Fibroblast of skin of left biceps (primary cell): ENCODE measurements at places on chromosomes 2 and 18.
A peak's percentile ranks its signal among the peaks of the same experiment; 100 is the strongest.

GRCh38 chr2:234674781-234675201, 177.9 kb upstream of the ARL4C start:
- no peak for DNase-seq

GRCh38 chr2:189178054-189178453, 1.5 kb downstream of the COL5A2 start:
- no peak for DNase-seq

DNA sequence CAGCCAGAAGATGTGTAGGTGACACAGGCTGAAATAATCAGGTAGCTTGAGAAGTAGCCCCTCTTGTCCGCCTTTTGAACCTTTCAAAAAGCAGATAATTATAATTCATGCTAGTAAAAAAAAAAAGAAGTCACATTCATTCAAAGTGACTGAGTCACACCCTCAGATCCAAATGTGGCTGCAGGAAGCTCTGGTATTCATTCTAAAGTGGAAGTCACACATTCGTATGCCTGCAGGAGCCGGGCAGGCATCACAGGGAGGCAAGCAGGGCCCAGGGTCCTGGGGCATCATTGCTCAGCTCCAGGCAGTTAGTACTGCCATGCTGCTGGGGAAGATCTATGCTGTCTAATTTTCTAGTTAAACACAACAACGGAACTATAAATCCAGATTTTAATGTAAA, 21.7 kb upstream of the RAB11FIP5 start:
- DNase-seq = no peak

DNA sequence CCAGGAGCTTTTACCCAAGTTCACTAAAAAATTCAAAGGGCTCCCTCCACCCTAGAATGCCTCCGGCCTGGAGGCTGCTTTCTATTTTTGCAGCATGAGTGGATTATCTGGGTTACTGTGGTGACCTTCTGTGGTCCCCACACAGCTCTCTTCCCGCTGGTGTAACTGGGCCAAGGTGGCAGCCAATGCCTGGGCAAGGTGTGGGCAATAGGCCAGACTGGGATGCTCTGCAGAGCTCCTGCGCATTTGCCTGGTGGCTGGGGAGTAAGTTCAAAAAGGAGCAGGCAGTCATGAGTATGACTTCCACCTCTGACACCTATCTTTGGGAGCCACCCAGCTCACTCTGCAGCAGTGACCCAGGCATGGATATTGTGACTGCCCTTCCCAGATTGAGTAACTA, 130.5 kb upstream of the SPRED2 start:
- DNase-seq = no peak

DNA sequence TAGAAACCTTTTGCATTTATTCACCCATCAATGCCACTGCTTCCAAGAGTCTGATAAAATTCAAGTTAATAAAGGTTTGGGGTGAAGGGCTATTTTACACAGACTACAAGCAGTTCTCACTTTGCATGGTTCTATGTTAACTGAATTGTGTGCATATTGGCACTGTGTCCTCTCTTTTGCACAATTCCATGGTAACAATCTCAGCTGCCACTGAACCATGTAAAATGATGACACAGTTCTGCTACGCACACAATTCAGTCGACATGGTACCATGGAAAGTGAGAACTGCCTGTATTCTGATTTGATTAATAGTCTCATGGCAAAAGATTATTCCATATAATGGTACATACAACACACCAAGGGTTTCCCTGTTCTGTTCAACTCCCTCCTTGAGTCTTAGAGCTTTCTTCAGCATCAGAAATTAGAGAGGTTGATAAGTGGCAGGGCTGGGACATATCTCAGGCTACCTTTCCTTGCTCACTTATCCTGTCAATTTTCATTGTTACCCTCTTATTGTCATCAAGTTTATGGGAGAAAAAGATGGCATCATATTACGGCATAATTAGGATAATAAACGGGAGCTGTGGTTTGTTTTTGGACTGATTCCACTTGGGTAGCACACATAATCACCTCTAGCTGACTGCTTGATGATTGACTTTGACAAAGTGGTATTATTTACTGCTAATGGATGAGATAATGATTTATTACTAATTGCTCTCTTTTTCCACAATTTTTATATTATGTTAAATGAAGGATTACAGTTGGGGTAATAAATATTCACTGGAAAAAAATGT, 139.3 kb upstream of the CREB1 start:
- no peak for DNase-seq

- no peak for DNase-seq
Measured at GRCh38 chr2:142075826-142076225, 55.0 kb downstream of the LRP1B start.

DNA sequence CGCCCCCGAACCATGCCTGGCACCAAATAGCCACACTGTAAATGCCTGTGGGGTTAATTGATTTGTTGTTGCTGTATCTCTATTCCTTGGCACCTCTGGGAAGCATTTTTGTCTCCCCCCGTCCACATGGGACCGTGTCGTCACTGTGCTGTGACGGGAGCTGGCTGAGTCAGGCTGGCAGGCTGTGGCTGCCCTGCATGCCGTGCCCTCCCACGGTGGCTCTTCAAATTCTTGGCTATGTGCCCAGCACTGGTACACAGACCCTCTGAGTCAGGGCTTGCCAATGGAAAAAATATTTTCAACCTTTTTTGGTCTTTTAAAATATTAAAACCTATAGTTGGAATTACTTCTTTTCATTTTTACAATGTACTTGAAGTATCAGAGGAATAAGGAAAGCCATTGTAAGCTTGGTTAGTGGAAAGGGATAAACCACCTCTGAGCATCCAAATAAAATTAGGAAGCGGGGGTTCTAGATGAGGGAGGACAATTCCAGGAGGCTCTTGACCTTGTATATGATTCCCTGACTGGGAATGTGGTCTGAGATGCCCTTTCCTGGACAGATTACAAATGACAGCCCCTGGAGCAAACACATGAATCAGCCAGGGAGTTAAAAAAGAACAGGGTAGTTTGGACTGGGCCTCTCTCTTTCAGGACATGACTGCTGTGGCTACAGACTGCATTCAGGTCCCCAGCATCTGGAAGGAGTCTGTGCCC, 59.4 kb downstream of the DGKD start:
- DNase-seq = no peak

DNA sequence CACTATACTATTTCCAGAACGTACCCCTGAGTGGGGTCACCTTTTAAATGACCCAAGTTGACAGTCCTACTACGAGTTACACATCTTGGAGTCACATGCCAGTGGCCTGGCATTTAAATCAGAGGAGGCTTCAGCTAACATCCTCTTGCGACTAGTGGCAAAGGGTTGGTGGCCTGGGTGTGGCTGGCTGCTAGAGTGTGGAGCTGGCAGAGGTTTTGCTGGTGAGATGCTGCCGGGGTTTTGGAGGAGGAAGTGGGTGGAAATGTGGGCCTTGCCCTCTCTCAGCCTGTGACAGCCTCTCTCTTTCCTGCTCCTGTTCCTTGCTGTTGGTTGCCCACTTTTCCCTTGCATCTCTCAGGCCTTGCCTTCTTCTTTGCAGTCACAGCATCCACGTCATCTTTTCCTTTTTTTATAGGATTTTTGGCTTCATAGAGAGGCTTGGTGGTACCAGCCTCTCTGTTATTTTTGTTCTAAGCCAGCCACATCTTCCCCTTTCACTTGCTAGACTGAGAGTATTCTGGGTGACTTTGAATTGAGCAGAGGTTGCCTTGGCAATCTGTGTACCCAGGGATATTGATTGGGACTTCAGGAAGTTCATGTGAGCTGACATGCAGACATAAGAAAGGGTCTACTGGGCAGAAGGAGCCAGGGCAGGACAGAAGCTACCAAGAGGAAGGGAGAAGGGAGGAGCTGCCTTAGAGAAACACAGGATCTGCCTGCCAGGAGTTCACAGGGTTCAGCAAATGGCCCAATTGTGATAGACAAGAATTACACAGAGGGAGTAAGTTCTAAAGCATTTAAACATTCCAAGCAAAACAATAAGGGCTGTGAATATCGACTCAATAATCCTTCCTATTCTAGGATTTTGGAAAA, 55.4 kb downstream of the CDC42EP3 start:
- no peak for DNase-seq

DNA sequence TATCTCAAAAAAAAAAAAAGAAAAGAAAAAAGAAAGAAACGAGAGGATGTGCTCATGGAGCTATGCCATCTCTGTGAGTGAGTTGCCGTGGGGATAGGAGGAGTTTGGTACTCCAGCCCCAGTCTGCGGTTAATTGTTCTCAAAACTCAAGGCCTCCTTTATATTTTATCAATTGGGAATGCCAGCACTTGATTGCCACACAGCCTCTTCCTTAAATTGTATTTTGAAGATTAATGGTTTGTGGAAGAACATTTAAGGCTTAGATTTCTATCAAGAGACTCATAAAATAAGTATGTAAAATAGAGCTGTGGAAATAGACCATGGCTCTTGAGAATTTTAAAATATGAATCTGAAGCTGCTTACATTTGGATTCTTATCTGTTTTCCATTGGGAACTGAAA, 29.8 kb downstream of the KCNE4 start:
- DNase-seq = no peak

DNA sequence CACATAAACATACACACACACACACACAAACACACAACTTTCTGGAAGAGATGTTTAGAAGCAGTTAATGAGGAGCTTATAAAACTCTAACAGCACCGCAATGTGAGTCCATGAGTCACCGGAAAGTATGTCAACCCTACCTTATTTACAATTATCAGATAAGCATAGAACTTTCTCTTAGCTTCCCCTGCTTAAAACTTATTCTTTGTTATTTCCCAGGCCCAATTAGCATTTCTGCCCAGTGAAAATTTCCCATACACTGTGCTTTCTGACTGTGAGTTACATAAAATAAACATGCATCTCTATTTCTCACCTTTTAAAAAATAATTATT, 737.6 kb downstream of the LRP1B start:
- DNase-seq = no peak

DNA sequence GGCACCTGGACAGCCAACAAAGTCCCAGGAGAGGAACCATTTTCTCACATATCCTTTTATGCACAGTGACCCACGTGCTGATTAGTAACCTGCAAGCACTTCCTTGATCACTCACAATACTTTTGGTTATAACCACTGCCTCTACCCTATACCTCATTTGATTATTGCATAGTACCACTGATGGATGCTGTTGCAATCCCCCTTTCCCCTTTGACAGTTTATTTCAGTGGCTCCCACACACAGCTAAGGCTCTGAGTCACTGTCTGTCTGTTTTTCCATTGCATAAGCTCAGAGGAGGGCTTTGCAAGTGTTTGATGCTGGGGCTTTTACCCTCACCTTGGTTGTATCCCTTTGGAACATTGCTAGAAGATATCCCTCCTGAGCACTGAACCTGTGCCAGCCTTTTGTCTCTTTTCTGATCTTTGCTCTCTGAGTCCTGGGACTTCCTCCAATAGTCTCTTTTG, 101.7 kb upstream of the RBBP8 start:
- DNase-seq = peak; percentile 24

DNA sequence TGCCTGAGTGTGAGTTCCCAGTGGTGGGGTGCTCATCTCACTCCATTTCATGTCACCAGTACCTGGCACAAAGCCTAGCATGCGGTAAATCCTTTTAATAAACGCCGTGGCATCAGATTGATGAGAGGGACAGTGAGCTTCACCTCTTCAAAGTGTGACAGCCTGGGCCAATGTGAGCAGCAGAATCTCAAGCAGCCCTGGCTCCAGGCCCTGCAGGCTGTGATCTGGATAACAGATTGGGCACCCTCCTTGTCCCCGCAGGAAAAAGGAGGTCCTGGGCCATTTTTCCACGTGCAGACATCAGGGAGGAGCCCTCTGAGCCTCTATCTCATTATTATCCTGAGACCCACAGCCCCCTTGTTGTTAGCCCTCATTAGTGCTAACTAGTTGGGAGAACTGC, 34.8 kb downstream of the TET3 start:
- no peak for DNase-seq

- DNase-seq = no peak
Measured at GRCh38 chr2:230816735-230817134, 48.0 kb upstream of the ITM2C start.

- no peak for DNase-seq
Measured at GRCh38 chr18:35097763-35098162, 56.5 kb downstream of the MAPRE2 start.

- DNase-seq = no peak
Measured at GRCh38 chr2:31660812-31661335, 80.1 kb upstream of the SRD5A2 start.

- no peak for DNase-seq
Measured at GRCh38 chr2:204544961-204545860, at the start of gene PARD3B. Gene PARD3B, plus strand, starts transcription at chr2:204545475. Its CDS starts 525 bp downstream, at chr2:204546000.

GRCh38 chr2:173122936-173123335, 47.3 kb downstream of the MAP3K20 start:
- no peak for DNase-seq

DNA sequence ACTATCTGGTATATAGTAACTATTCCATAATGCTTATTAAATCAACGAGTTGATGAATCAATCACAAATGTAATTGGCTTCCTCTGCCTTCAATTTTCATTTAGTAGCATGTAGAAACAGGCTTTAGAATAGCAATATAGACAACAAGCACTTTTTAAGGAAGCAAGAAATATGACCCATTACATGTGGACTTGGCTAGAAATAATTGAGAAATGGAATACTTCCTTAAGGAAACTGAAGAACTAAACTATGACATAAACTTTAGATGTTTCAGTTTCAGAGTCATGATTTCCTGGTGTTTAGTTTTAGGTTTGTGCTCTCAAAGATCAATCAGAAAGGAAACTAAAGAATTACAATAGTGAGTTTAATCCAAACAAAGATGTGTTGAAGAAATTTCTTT, 443.8 kb downstream of the MBD2 start:
- DNase-seq = no peak

DNA sequence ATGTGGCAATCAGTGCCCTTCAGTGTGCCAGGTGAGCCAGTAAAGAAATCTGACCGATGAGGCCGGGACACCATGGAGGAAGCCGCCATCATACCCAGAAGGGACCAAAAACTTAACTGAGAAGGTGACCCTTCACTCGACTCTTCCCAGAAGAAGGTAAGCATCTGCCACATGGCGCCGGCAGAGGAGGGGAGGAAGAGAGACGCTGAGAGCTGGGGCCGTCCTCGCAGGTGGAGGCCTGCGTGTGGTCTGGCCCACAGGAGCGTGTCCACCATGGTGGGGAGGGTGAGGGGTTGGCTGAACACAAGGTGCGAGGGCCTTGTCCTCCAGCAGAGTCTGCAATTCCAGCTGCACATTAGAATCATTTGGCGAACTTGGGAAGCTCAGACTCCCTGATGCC, 513.1 kb upstream of the RAB6C start:
- no peak for DNase-seq

GRCh38 chr2:241568726-241569125, 10.2 kb downstream of the BOK start:
- no peak for DNase-seq

DNA sequence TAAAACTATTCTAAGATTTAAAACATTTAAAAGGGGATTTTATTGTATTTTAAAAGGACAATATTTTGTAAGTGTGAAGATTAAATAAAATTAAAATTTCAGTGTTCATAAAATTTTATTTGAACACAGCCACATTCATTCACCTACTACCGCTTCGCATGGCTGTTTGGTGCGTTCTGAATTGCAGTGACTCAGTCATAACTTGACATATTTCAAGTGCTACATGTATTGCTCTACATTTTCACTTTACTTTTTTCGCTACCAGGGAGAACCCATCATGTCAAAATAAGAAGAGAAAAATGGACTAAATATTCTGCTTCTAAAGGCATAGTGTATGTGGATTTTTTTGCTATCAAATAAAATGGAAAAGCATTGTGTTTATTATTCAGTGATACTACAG, 8.7 kb downstream of the PTH2R start:
- DNase-seq = no peak
